ENCODE measurements at places on chromosomes 1 and 21.

DNA sequence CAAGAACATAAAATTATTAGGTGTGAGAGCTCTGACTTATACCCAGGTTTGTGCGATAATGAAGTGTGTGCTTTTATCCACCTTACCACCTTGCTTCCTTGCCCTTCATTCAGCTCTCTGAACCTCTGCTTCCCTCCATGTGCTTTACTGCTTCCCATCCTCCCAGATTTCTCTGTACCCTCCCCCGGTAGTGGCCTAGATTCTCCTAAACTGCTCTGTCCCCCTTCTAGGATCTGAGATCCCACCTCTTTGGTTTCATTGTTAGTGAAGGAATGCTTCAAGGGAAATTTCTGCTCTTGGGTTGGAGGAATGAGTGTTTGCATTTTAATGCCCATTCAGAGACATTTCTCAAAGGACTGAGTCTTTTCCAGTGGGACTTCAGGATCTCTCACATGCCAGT lies 159.5 kb downstream of the ST6GALNAC3 start:
- no peak for DNase-seq

- peak; percentile 27 for DNase-seq
Observed at GRCh38 chr1:196148367-196148970, 459.8 kb downstream of the KCNT2 start.

DNA sequence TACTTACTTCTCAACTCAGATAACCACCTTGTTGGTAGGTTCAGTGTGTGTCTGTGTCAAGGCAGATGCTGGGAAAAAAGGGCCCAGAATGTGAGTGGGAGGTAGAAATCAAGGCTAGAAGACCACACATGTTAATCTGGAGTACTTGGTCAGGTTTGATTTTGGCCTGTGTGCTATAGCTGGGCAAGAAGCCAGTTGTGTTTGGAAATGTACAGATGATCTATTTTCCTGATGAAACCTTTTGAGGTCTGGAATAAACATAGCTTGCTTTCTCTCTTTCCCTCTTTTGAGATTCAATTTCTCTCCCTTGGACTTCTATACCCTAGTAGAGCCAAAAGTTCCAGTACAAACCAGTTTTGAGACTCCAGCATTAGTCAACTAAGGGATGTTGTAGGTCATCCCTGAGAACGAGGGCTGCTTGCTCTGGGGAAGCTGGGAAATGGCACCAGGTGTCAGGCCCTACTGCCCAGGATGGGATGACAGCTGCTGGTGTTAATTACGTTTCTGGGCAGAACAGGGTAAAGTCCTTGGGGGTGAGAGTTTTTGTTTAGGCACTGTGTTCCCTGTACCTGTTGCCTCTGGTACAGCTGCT lies 15.8 kb downstream of the MAPKAPK2 start:
- DNase-seq: peak; percentile 91

DNA sequence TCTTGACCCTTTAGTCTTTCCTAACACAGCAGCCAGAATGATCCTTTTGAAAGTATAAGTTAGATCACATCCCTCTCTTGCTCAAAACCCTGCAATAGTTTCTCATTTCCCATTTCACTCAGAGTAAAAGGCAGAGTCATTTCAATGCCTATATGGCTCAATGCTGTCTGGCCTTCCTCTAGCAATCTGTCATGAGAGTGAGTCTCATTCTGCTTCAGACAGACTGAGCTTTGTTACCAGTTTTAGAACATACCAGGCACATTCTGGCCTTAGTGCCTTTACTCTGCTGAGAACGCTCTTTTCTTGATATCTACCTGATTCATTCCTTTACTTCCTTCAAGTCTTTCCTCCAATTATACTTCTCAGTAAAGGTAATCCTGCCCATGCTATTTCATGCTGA lies 372.8 kb upstream of the PKN2 start:
- no peak for DNase-seq

- DNase-seq: peak; percentile 8
Observed at GRCh38 chr1:43038232-43038935, 79.7 kb upstream of the SLC2A1 start.

DNA sequence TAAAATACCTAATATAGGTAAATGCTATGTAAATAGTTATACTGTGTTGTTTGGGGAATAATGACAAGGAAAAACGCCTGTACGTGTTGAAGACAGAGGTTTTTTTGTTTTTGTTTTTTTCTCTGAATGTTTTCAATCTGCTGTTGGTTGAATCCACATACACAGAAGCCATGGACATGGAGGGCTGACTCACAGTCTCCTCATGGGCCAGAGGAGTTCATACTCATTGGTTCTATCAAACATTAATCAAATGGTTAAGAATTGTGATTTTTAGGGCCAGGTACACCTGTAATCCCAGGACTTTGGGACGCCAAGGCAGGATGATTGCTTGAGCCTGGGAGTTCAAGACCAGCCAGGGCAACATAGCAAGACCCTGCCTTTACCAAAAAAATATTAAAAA lies 20.5 kb downstream of the MIER1 start:
- no peak for DNase-seq

Data from NCI-H2171 treated with DMSO at 0.1 percent for 48 hours (cell line).